ENCODE measurements at places on chromosomes 5 and 9.

DNA sequence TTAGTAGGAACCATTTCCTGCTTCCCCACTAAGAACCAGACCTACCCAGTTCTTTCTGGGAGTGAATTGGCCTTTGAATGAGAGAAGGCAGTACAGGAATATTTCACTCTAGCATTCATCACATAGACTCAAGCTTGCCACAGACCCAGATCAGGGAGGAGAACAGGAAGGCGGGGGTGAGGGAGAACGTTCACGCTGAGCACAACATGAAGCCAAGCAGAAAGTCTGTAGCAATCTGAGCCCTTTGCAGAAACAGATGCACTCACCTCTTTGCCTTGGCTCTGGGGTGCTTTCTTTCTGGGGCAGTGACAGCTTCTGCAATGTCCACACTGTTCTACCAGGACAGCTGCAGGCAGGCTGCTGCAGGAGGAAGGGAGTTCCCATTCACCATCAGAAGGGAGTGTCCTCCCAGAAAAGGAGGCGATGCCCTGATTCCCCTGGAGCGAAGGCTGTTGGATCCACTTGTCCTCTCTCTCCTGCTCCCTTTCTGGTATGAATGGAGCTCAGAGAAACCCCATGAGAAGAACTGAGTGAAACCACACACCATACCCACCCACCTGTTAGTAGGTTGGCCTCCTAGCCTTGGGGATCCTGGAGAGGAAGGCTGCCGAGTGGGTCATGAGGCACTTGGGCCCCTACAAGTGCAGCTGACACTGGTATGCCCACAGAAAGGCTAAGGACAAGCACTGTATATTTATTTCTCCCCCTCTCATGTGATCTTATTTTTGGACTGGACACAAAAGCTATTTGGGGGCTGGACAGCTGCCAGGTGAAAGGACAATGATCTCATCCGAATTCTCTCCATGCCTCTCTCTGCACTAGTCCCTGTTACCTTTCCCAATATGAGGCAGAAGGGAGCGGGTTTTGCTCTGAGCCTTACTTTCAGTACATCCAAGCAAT, 11.7 kb upstream of the FGF1 start:
- no peak for DNase-seq

DNA sequence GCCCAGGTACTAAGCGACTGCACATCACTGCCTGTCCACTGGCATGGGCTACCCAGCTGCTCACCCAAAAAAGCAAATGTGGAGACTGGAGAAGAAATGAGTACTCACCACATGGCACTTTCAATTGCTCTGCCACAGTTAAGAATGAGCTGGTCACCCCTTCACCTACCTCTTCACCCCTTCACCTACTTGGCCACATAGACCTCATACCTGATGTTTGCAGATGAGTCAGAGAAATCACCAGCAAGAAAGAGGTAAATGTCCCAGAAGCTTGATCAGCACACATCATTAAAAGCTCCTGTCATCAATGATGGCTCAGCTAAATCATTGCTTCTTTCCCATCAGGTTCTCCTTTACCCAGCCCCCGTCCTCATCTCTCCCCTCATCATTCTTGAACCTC, 7.6 kb upstream of the PRUNE2 start:
- DNase-seq, result no peak

GRCh38 chr5:32490972-32491557, 46.5 kb upstream of the ZFR start:
- no peak for DNase-seq

GRCh38 chr5:61346511-61346910, 14.5 kb downstream of the ZSWIM6 start:
- no peak for DNase-seq

GRCh38 chr9:13322828-13323550, 43.5 kb upstream of the MPDZ start:
- no peak for DNase-seq

- DNase-seq, result no peak
Measured at GRCh38 chr9:20191228-20191840, 402.5 kb upstream of the SLC24A2 start.

GRCh38 chr5:143251946-143252345, 151.5 kb downstream of the NR3C1 start:
- no peak for DNase-seq

DNA sequence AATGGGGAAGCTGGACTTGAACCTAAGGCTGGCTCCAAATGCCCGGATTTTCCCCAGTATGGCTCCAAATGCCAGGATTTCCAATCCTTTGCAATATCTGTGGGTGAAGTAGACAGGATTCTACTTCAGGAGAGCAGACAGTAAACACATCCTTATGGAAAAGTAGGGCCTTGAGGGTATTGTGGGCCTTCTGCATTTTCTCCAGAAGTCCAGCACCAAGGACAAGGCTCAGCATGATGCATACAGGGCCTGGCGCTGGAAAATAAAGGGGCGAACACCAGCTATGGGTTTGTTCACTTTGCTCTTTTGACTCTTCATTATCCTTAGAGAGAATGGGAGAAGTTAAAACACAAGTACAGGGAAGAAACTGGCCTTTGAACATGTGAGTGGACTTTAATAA, 347.5 kb downstream of the SEMA5A start:
- no peak for DNase-seq

- no peak for DNase-seq
Measured at GRCh38 chr9:129682381-129682780, 16.9 kb downstream of the PRRX2 start.

DNA sequence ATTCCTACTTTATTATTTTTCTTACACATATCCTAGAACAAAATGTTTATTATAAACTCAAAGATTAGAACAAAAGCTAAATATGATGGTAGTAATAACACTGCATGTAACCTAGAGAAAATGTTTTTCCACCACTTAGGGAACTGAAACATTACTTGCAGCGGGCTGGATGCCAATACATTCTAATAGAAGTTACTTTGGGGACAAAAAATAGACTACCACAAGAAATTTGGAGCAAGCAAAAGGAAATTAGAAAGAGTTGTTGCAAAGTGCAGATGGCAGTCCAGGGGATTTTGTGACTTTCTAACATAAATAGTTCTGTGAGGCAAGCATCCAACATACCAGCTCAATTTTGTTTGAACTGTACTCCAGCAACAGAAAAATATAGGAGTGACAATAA, 255.3 kb upstream of the GRIN3A start:
- DNase-seq, result no peak

DNA sequence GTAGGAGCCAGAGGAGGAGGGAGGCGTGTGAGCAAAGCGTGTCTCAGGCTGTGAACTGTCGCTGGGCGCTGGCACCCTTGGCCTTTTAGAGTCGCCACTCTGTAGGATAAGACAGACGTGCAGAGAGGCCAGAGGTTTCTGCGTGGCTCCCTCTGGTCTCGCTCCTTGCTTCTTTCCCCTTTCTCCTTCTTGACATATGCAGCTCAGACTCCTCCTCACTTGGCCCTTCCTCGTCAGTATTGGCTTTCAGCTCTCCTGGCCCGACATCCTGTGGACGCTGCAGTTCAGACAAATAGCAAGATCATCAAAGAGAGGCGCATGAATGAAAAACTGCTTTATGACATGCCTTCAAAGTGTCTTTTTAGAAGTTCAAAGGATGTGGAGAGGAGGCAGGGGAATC, 116.8 kb upstream of the SPRY4 start:
- DNase-seq, result no peak

GRCh38 chr9:87609002-87609401, 111.3 kb downstream of the DAPK1 start:
- no peak for DNase-seq

DNA sequence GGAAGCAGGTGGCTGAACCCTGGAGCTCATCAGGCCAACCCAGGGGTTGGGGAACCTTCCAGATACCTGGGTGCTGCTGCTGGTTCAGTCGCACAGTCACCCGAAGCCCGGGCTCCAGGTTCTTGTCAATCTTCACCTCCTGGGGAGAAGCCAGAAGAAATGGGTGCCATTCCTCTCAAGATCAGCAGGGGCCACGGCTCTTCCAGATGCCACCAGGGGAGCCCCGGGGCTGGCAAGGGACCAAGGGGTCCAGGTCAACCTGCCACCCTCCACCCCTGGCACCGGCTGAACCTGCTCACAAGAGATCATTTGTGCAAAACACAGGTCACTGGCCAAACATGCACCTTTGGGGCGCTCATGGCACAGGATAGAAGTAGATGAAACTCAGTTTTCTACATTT, 4.7 kb downstream of the SPOUT1 start:
- DNase-seq, result no peak

DNA sequence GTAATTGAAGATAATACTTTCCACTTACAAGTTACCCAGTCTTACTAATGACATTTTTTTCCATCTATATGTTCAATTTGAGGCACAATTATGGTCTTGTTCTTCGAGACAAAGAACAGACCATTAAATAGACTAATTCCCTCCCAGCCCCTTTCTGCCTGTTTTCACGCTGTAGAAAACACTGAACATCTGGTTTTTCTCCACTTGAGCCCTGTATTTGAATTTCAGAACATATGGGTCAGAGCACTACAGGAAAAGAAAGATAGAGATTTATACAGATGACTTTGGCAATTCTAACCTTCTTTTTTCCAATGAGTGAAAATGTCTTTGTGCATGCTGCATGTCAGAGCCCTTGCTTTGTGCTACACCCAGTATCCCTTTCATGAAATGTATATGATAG, 506.9 kb downstream of the LRRC70 start:
- no peak for DNase-seq

- no peak for DNase-seq
Measured at GRCh38 chr5:176608142-176608705, 1.7 kb downstream of the GPRIN1 start.

DNA sequence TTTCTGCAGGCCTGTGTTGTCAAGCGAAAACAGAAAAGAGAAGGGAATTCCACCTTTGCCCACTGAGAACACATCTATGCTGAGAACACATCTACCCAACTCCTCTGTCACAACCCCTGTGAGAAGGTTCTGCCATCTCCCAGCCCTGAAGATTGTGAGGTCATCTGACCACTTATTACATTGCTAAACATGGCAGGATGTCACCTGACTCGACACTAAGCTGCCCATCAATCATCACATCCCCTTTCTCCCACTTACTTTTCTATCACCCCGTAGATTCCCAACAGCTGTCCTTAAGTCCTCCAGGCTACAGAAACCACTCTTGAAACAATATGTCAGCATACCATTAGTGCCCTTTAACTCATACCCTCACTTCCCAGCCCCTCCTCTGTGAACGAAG, 64.2 kb upstream of the PRSS3 start:
- no peak for DNase-seq

DNA sequence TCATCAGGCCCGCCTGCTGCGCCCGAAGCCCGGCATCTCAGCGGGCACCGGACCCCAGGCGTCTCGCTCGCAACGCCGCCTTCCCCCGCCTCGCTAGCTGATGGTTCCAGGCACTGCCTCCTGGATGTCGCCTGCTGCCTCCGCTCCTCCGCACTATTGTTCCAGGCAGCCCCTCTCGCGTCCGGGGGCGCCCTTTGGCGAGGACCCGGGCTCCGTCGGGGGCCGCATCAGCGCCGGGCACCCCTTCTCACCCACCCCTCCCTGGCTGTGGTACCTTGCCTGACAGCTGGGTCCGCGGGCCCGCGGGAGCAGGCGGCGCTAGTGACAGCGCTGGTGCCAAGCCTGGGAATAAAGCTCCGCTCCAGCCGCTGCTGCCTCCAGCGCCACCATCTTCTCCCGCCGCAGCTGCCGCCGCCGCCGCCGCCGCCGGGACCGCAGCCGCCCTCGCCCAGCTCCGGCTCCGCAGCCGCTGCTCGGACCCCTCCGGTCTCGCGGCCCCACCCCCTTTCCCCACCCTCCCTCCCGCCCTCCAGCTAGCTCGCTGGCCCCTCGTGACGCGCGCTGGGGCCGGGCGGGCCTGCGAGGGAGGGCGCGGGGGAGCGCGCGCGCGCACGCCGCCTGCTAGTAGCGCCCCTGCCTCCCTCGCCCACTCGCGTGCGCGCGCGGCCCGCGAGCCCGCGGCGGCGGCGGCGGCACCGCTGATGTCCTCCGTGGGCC, at the start of gene APBA1:
APBA1 (minus strand) TSS at position 493 of the 717 bp plus-strand sequence.
- peak; percentile 22 for DNase-seq

DNA sequence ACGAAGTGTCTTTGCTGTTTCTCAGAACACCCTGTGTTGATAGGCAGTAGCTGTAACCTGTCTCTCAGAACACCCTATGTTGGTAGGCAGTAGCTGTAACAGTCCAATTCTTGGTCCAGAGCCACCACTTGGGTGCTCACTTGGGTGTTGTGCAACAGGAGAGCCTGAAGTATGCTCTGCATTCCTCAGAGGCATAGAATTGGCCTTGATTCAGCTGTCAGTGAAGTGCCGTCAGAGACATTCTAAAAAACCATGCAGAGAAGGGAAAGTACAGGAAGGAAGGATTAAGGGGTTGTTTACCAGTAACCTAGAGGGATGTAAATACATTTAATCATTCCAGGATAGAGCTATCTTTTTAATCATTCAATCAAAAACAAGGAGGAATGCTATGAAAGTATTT, 231.2 kb downstream of the ARRDC3 start:
- no peak for DNase-seq

GRCh38 chr5:84274585-84275468, 109.9 kb downstream of the EDIL3 start:
- DNase-seq, result no peak

DNA sequence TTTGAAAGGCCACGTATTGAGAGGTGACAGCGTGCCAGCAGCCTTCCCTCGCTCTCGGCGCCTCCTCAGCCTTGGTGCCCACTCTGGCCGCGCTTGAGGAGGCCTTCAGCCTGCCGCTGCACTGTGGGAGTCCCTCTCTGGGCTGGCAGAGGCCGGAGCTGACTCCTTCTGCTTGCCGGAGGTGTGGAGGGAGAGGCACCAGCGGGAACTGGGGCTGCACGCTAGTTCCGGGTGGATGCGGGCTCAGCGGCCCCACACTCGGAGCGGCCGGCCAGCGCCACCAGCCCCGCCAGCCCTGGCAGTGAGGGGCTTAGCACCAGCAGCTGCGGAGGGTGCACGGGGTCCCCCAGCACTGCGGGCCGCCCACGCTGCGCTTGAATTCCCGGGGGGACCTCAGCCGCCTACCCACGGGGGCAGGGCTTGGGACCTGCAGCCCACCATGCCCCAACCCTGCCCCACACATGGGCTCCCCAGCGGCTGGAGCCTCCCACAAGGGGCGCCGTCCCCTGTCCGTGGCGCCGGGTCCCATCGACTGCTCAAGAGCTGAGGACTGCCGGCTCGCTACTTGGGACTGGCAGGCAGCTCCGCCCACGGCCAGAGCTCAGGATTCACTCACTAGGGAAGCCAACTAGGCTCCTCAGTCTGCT, 4.4 kb upstream of the OTULINL start:
- no peak for DNase-seq
